H9 (cell line): ENCODE measurements at places on chromosomes 5 and 9. TPM values are rescaled to one million over a fixed set of nuclear protein-coding genes. Genes with fewer than 3 reads are reported as not detected.

- DNase-seq: no peak
Measured at GRCh38 chr5:16559702-16560101, 57.1 kb downstream of the RETREG1 start.

GRCh38 chr9:116933251-116933650, 246.1 kb downstream of the TRIM32 start:
- no peak for DNase-seq

GRCh38 chr5:81698813-81699212, 52.1 kb downstream of the SSBP2 start:
- no peak for DNase-seq

GRCh38 chr5:67154556-67155206, 41.9 kb downstream of the CD180 start:
- DNase-seq: no peak

DNA sequence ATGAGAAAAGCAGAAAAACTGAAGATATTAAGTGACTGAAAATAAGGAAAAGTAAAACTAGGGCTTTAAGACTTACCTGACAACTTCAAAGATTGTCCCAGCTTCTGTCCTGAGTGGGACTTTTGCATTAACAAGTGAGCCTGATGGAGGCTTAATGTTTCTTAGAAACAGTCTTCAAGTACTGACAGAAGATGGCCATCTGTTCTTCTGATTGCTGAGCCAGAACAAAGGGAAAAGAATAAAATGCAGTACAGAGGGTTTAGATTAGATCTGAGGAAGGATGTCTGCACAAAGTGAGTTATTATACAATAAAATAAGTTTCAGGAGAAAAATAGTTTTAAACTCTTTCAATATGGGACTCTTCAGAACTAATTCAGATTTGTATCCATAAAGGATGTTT, 500.7 kb downstream of the CETN3 start:
- no peak for DNase-seq

GRCh38 chr9:20906326-20906725, 125.1 kb downstream of the HACD4 start:
- DNase-seq: no peak

DNA sequence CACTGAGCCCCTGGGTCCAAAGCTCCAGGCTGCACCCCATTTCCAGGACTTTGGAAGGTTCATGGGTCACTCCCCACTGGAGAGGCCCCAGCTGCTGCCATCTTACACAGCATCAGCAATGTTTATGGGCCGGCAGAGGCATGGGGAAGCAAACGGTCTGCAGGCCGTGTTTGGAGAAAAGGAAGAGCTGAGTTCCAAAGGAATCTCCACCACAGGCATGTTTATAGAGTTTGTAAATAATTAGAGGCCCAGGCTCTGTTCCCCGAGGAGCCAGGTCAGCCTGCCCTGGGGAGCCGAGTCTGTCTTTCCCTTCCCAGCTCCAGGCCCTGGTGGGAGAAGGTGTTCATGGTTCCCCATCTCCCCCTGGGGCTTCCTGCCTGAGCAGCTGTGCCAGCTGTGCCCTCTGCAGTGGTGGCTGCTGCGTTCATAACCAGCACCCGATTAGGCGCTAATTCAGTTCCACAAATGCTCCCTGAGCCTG, 64.8 kb downstream of the COL27A1 start:
- DNase-seq: no peak

GRCh38 chr5:139660923-139661814, 13.0 kb downstream of the CXXC5 start:
- DNase-seq: no peak

DNA sequence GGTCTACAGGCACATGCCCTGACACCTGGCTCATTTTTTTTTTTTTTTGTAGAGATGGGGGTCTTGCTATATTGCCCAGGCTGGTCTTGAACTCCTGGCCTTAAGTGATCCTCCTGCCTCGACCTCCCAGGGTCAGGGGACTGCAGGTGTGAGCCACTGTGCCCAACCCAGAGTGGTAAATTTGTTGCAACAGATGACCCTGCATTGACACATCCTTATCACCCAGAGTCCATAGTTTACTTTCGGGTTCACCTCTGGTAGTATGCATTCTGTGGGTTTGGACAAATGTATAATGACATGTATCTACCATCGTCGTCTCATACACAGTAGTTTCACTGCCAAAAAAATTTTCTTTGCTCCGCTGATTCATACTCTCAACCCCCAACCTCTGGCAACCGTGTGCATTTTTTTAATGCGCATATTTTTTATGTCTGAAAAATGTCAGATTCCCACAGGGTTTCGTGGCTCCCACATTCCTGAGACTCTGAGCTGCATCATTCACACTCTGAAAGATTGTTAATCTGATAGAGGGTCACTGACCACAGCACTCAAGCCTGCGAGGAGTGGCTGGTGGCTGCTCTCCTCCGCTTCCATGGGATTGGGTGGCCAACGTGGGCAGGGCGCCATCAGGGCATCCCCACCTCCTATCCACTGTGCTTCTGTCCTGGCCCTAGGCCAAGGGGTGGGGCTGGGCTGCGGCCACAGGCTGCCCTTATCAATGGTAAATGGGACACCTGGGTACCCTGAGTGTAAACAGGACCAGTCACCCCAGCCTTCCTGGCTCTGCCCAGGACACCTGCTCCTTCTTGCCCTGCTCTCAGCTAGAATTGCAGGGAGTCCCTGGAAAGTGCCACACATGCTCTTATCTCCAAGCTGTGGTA, 9.6 kb downstream of the NDST1 start:
- DNase-seq: no peak

- no peak for DNase-seq
Measured at GRCh38 chr5:76855961-76856360, 6.1 kb downstream of the S100Z start.

DNA sequence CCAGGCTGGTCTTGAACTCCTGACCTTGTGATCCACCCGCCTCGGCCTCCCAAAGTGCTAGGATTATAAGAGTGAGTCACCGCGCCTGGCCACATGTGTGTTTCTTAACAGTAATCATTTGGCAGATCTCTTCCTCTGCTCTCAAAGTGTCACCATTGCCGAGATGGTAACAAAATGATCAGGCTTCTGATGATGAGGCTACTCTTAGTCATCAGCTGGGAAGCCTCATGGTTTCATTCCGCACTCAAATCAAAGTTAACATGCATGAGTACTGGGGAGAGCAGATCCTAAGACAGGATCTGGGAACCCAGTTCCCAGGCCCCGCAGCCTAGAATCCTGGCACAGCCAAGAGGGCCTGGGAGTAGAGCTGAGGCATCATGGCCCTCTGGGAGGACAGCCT, 27.4 kb downstream of the BARHL1 start:
- DNase-seq: no peak

Gene HEMGN
- total RNA-seq: not detected in 2 replicates

Gene CEL
- total RNA-seq: 3.6 and 4.0 TPM in 2 replicates
